ENCODE measurements at places on chromosomes 1 and 21. TPM values are rescaled to one million over a fixed set of nuclear protein-coding genes. Genes with fewer than 3 reads are reported as not detected.

MEF2D gene
- total RNA-seq, result 33.5 TPM

DNM3 gene
- 1.7 TPM for total RNA-seq

RRAGC gene
- total RNA-seq, result 33.0 TPM

TRAF3IP3 gene
- not detected for total RNA-seq

DNA sequence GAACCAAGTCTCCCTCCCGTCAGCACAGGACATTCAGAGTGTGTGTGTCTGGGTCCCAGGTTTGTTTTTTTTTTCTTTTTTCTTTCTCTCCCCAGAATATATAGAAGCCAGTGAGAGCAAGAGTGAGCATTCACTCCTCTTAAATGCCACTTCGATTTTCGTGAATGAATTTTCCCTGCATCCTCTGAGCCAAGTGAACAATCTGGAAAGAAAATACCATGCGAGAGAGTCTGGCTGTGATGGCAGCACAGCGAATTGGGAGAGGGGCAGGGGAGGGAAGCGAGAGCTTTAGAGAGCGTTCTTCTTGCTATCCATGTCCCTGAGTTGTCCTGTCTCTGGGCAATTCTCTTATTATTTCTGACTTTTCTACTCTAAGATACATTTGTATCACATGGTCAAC lies 76.0 kb upstream of the RAB3GAP2 start:
- H3K27ac ChIP-seq, result no peak overlapping the region
- H3K27me3 ChIP-seq, result no peaks in the 10 kb centered on the region
- H3K4me3 ChIP-seq, result no peak overlapping the region
- peaks cover 9% of the 10 kb centered on the region for H3K4me1 ChIP-seq

- H3K27ac ChIP-seq, result no peak overlapping the region
- DNase-seq, result no peak
- no peaks in the 10 kb centered on the region for H3K27me3 ChIP-seq
- no peaks in the 10 kb centered on the region for H3K36me3 ChIP-seq
Measured at GRCh38 chr1:9241891-9242290, 7.3 kb downstream of the H6PD start.

DNA sequence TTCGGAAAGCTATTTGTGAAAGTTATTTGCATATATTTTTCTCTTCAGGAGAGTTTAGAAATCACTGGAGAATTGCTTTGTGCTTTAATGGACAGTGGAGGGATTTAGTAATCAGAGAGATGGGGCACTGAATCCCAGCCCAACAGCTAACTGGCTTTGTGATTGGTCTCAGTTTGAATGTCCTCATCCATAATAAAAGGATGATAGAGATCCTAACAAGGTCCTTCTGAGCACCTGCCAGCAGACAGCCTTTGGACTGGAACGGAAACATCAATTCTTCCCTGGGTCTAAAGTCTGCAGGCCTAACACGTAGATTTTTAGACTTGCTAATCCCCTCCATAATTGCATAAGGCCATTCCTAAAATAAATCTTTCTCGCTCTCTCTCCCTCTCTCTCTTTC lies 112.0 kb upstream of the ADAMTS5 start:
- H3K27me3 ChIP-seq, result no peaks in the 10 kb centered on the region
- H3K36me3 ChIP-seq, result no peaks in the 10 kb centered on the region
- no peak for DNase-seq
- H3K4me1 ChIP-seq, result no peaks in the 10 kb centered on the region

GRCh38 chr1:97144527-97144926 lies 422.9 kb downstream of the PTBP2 start:
- no peak overlapping the region for H3K4me3 ChIP-seq
- no peaks in the 10 kb centered on the region for H3K27me3 ChIP-seq
- no peaks in the 10 kb centered on the region for H3K36me3 ChIP-seq
- H3K4me1 ChIP-seq, result 0 out of 2 replicates have a peak, but pooled peaks cover 5% of the 10 kb centered on the region
- H3K27ac ChIP-seq, result no peak overlapping the region

DNA sequence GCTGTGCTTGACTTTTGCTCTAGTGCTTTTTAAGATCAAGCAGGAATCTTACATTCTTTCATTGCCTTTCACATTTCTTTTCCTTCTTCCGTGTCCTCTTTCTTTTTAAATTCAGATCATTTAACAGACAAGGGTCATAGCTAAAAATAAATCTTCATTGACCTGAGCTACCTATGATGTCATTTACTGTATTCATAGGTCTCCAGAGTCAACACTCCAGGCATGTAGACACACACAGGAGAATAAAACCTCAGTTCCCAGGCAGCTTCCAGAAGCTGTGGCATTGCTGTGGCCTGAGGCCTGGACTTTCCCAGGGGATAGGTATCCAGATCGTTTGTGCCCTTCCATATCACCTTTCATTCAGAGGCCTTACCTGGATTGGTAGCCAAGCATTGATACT lies 38.5 kb upstream of the ENAH start:
- no peaks in the 10 kb centered on the region for H3K27me3 ChIP-seq
- H3K27ac ChIP-seq, result no peak overlapping the region
- peaks cover 4% of the 10 kb centered on the region for H3K4me1 ChIP-seq
- H3K4me3 ChIP-seq, result no peak overlapping the region

GRCh38 chr21:44753357-44753756 lies 42.0 kb upstream of the TSPEAR start:
- H3K36me3 ChIP-seq, result no peaks in the 10 kb centered on the region
- H3K27me3 ChIP-seq, result no peaks in the 10 kb centered on the region
- DNase-seq, result no peak
- peaks cover 19% of the 10 kb centered on the region for H3K4me1 ChIP-seq
- H3K27ac ChIP-seq, result no peak overlapping the region

DNA sequence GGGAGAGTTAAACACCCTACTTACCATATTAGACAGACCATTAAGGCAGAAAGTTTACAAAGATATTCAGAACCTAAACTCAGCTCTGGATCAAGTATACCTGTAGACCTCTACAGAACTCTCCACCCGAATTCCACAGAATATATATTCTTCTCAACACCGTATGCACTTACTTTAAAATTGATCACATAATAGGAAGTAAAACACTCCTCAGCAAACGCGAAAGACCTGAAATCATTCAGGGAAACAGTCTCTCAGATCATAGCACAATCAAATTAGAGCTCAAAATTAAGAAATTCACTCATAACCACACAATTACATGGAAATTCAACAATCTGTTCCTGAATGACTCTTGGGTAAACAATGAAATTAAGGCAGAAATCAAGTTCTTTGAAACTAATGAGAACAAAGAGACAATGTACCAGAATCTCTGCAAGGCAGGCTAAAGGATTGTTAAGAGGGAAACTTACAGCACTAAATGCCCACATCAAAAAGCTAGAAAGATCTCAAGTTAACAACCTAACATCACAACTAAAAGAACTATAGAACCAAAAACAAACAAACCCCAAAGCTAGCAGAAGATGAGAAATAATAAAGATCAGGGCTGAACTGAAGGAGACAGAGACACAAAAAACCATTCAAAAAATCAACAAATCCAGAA lies 19.1 kb downstream of the CD84 start:
- peaks cover 28% of the 10 kb centered on the region for H3K27me3 ChIP-seq
- H3K36me3 ChIP-seq, result no peaks in the 10 kb centered on the region
- H3K27ac ChIP-seq, result no peak overlapping the region
- no peak overlapping the region for H3K4me3 ChIP-seq

Data from PC-9 (cell line).